ENCODE measurements at places on chromosomes 2 and 18.

DNA sequence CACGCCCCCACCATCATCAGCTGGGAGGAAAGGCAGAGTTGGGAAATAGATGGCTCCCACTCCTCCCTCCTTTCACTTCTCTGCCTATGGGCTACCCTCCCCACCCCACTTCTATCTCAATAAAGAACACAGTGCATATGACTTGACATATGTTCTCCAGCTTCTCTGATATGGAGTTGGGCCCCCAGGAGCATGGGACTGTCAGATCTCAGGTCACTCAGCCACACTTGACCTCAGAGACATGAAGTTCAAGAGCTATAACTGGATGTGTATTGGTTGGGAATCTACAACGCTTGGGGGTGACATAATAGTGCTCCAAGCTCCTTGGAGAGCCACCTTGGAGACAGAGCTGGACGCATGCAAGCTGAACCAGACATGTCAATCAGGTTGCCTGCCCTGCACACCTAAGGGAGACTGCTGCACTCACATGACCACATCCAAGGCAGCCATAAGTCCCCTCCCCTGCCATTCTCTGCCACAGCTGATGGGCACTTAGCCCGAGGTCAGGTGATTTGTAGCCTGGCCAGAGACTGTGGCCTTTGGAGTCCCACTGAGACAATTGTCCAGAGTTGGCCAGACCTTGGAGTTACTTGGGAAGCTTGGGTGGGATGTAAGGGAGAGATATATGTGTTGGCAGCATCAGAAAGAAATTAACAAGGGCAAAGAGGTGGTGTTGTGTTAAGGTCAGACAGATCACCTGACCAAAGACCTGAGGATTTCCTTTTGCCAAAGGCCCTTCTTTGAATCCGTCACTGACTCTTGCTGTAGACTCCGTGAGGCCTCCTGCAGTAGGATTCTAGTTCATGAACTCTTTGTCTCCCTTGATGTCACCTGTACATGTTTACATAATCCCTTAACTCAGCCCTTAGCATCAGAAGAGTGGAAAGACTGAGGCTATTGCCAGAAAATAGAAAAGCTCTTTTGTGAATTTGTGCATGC lies 3.7 kb downstream of the INHA start:
- no peak for DNase-seq

GRCh38 chr2:109318150-109318948 lies 189.3 kb downstream of the SH3RF3 start:
- DNase-seq: no peak

- no peak for DNase-seq
These were observed 141.6 kb upstream of the TTC39C start for GRCh38 chr18:23872701-23873550.

GRCh38 chr2:53751728-53752127 lies 15.9 kb upstream of the CHAC2 start:
- no peak for DNase-seq

DNA sequence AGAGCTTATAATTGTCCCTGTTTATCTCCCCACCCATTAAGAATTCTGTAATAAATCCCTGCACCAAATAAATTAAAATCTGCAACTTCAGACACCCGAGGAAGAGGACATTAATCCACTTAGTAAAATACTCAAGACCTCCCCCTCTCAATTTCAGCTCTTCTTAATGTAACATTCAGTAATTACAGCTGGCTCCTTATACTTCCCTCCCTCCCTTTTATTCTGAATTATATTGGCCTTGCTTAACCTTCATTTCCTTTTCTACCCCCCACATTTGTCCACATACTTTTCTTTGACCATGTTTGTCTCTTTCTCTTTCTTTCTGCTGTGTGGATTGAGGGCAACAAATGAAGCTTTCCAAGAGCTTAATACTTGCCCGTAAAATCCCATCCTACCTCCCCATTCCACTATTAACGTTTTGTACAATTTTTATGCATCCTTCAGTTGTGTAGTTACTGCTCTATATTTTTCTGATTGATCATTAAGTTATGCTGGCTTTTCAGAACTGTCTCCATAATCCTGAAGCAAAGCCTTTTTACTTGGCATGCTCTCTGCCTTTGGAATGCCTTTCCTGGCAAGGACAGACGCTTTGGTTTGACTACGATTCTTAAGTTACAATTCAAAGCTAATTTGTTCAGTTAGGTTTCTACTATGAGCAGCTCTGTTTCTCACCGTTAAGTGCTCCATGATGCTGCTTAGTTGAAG lies 580.1 kb downstream of the ZEB2 start:
- no peak for DNase-seq

- no peak for DNase-seq
These were observed 621.6 kb upstream of the LRRTM1 start for GRCh38 chr2:80926168-80926567.

DNA sequence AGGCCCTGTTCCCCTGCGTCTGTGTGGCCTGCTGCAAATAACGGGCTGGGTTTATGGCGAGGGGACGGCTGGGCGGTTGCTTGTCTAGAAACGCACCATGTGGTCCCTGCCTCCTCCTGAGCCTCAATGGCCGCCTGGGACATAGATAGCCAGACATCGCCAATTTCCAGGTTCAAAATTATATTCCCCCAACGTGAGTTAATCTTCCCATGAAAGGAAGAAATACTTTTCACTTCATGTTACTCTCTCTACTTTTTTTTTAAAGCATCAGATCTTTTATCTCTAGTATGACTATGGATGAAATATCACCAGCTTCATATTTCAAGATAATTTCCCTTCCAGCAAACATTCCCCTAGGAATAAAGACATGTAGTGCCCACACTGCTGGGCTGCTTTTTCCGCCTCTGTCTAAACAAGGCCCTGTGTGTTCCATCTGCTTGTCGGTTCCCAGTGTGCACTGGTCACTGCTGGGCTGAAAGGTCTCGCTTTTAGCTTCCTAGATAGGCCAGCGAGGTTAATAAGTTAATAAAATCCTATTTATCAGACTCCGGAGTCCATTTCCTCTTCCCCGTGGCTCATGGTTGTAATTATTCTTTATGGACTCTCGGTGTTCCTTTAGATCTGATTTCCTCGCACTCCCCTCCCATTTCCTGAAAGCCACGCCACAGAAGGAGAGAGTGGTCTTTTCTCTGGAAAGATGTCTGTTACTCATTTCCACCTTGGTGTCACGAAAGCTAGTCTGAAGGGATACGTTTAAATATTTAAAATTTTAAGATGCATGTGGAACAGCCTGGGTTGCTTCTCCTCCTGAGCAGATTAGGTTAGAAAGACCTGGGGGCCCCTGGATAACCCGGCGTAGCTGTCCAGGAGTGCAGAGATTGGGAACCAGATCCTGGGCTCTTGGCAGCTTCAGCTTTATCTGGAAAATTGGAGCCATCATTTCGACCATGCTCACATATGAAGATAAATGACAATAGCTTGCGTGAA lies 196.6 kb upstream of the COPS8 start:
- DNase-seq: no peak

- no peak for DNase-seq
These were observed 296.0 kb upstream of the KYNU start for GRCh38 chr2:142581491-142581890.

- DNase-seq: no peak
These were observed 34.0 kb downstream of the FHOD3 start for GRCh38 chr18:36331521-36331971.

- no peak for DNase-seq
These were observed 144.9 kb downstream of the DDX1 start for GRCh38 chr2:15736396-15737180.

DNA sequence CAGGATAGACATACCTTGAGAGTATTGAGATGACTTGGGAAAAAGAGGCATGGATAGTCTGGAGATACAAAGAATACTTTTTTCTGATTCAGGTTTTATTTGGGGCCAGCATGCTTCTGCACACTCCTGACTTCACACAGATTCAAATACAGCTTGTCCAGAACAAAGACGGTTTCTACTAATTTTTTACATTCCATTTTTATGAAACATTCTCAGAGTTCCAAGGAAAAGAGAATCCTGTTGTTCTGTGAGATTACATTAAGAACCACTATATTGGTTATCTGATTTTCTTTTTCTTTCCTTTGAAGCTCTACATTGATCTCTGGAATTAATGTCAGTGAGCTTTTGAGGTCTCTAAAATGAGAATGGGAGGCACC lies 41.0 kb downstream of the PTPRM start:
- no peak for DNase-seq

- DNase-seq: peak; percentile 23
These were observed 147.1 kb upstream of the FHL2 start for GRCh38 chr2:105545730-105546627.

DNA sequence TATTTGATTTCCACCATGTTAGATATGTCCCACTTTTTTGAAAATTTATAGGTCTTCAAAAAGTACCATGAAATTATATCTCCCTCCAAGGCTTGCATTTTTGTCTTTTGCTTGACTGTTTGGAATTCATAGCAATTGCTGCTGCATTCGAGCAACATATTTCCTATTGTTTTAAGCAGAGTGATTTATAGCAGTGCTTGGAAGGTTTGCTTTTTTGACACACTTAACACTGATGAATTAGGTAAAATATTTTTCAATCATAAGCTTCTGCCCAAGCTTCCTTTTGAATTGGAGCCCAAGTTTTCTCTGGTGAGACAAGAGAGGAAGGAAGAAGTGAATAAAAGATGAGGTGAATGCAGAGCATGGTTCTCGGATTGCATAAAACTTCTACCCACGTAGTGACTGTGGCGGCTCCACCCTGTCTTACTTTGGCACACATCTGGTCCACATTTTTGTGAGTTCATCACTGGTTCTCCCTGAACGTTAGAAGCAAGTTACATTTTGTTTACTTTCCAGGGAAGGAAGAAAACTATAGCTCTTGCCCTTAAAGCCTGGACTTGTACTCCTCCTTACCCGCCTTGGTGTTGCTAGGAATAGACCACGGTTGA lies 667.0 kb downstream of the TSN start:
- DNase-seq: no peak

DNA sequence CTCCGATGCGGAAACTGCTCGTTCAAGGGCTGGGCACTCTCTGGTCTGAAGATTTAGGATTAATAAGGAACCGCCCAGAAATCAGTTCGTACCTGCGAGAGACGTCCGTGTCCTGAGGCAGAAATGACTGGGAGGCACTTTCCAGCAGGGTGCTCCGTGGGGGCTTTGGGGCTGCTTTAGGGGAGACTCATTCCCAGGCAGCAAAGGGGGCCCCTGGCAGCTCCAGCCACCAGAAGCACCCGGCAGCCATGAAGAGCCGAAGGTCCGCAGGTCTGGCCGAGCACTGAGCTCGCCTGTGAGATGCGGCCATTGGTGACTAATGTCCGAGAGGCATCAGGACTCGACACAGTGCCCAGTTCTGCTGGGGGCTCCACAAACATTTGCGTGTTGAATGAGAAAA lies 20.9 kb downstream of the KCNG2 start:
- no peak for DNase-seq

DNA sequence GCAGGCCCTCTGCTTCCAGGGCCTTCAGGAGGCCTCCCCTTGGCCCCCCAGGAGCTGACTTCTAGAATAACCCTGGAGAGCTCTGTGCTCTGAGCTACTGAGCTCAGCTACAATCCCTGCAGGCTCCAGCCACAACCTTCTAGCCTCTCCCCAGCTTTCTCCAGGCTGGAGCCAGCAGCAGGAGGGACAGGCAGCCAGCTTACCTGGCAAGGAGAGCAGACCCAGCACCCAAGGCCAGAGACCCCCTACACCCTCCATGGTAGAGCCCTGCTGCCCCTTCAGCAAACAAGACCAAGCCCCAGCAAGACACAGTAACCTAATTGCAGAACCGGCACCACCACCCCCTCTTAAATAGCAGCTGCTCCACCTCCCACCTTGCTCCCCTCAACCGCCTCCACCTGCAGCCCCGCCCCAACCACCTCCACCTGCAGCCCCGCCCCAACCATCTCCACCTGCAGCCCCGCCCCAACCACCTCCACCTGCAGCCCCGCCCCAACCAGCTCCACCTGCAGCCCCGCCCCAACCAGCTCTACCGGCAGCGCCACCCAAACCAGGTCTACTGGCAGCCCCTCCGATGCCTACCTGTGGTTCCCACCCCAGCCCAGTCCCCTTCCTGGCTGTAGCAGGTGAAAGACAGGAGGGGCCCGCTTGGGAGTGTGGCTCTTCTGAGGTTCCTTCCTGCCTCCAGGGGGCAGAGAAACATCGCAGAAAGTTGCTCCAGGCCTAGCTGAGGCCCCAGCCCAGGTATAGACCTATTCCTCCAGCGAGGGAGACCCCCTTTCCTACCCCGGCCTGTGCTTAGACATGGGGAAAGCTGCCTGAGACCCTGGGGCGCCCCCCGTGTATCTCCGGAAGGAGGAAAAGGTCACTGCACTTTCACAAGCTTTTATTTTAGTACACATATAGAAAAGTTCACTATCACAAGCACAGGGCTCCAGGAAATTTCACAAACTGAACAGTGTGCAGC lies at the start of gene ASTL:
TSS of gene ASTL (minus strand) at position 324 of the 967 bp plus-strand sequence. CDS start at position 258, 66 bp downstream.
- no peak for DNase-seq

- DNase-seq: no peak
These were observed 82.2 kb downstream of the FAM124B start for GRCh38 chr2:224319750-224320149.

DNA sequence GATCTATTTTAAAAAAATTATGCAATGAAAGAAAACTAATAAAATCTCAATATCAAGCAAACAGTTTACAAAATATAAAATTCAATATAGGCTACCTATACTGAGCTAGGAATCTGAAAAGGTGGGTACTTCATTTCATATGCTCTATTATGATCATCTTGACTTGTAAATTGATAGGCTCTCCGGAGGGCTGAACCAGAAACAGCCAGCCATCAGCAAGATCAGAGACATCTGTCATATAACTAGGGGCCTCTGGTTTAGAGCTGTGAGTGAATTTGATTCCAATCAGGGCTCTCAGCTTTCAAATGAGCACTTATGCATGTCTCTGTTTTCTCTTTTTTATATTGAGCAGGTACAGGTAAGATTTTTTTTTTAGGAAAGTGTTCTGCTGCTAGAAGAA lies 114.2 kb downstream of the SPHKAP start:
- DNase-seq: no peak

GRCh38 chr2:112893752-112894151 lies 17.2 kb upstream of the IL37 start:
- DNase-seq: no peak

GRCh38 chr2:181438261-181438660 lies 18.9 kb upstream of the ITGA4 start:
- DNase-seq: peak; percentile 13

DNA sequence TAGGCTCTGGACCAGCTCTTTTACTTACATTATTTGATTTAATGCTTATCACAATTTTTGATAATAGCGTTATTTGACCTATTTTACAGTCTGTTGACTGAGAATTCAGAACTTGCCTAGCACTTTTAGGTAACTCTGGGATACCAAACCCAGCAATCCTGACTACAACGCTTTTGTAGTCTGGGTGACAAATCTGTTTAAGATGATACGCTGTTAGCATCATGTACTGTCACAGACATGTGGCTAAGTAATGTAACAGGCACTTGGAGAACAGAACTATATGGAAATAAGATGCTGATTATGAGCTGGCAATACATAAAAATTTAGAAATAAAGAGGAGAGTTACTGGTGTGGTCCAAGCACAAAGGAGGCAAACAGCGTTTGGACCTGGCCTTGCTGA lies 130.6 kb downstream of the RBMS1 start:
- DNase-seq: no peak

DNA sequence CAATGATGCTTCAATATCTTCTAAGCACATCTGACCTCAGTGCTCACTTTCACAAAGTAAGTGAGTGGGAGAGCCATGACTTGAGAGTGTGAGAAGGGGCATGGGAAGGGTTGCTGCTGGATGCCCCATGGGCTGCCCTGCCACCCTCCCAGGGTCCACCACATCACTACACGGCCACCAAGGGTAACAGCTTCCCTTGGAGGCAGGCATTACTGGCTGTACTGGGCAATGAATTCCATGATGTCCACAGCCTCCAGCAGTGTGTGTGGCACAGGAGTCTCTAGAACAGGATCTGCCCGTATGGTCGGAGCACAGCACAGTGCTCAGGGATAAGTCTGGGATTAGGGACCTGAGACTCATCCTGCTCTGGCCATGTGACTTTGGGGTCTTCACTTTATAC lies 481.0 kb upstream of the MYT1L start:
- no peak for DNase-seq

GRCh38 chr2:28119631-28120030 lies 229.1 kb downstream of the BABAM2 start:
- no peak for DNase-seq

Data from stimulated activated CD8-positive, alpha-beta memory T cell treated with anti-CD3 and anti-CD28 coated beads, Interleukin-4, amount 100 ng/mL, for 4 hours (primary cell).